ENCODE measurements at places on chromosomes 3 and 15.

- DNase-seq: no peak
These were observed 101.0 kb upstream of the CPNE4 start for GRCh38 chr3:132135628-132136333.

DNA sequence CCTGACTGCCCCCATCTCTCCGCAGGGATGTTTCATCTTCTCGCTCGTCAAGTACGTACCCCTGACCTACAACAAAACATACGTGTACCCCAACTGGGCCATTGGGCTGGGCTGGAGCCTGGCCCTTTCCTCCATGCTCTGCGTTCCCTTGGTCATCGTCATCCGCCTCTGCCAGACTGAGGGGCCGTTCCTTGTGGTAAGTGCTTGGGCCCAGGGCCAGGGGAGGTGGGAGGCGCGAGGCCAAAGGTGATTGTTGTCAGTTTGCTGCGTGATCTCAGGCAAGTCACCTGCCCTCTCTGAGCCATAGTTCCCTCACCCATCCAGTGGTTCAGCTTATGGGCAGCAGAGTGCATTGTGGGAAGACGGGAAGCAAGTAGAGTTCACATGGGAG lies 58.5 kb downstream of the GRIP2 start:
- DNase-seq: no peak

DNA sequence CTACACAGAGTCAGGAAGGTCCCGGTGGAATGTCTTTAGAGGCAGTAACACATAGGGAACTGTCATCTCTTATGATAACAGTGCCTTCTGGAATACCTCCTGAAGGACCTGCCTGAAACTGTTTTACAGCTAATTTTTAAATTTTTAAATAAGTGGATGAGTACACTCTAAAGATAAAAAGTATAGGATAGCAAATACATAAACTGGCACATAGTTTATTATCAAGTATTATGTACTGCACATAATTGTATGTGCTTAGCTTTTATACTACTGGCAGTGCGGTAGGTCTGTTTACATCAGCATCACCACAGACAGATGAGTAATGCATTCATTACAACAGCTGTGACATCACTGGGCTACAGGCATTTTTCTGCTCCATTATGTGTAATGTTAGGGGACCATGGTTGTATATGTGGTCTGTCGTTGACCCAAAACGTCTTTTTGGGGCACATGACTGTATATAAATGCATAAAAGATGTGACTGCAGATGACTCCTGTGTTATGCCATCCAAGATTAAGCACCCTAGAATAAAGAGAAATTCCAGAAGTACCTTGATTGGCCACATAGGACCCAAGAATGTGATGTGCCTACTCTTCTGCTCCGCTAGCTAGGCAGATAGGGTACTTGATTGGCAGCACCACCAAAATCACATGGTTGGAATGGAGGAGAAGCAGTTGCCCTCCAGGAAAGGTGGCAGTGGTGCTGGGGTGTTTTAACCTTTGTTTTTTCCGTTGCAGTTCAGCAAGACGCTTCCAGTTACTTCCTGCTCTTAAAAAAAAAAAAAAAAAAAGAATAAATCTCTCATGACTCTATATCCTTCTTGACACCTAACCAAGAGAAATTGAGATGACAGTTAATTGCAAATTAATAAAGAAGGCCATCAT lies 3.3 kb downstream of the VPS8 start:
- DNase-seq: no peak

- DNase-seq: no peak
These were observed 48.3 kb downstream of the PRTG start for GRCh38 chr15:55694652-55695150.

DNA sequence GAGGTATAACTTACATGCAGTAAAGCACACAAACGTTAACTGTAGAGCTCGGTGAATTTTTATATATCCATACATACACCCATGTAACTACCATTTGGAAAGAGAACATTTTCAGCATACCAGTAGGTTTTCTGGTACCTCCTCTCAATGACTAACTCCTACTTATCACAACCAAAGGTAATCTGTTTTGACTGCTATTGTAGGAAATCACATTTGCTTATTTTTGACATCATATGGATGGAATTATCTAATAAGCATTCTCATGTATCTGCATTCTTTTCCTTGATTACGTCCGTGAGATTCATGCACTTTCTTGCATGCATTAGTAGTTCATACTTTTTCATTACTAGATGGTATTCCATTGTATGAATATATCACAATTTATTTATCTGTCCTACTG lies 76.8 kb downstream of the CSNK1G1 start:
- no peak for DNase-seq

DNA sequence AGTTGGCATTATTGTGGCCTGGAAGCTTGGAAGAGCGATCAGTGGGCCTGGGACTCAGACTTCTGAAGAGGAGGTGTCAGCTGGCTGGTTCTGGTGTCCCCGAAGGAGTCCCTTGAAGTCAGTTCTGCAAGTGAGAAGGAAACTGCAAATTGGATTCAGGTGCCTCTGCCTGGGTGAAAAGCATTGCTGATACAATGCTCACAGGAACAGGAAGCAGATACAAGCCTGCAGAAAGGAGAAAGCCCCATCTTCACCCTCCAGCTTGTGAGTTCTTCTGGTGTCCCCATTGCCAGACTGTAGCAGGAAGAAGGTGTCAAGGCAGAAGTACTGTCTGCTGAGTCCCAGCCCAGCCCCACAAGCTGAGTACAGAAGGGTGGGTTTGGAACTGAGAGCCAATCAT lies 271.3 kb downstream of the PLOD2 start:
- DNase-seq: no peak
